ENCODE measurements at places on chromosomes 2 and 18.

GRCh38 chr2:113197347-113198047 is 23.7 kb downstream of the PSD4 start:
- no peak for DNase-seq

DNA sequence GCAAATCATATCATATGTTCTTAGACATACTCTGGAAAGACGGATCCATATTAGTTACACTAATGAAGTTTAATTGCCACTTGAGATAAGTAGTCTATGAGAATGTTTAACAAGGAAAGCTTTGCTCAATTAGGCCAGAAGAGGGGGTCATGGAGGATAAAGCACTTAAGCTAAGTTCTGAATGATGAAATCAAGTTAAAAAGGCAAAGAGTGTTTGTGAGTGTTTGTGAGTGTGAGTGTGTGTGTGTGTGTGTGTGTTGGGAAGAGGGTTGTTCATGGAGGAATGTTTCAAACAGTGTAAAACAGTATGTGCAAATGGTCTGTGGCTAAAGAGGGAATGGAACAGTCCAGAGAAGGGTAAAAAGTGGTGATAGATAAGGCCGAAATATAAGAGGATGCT is 360.9 kb downstream of the ERBB4 start:
- DNase-seq = no peak

DNA sequence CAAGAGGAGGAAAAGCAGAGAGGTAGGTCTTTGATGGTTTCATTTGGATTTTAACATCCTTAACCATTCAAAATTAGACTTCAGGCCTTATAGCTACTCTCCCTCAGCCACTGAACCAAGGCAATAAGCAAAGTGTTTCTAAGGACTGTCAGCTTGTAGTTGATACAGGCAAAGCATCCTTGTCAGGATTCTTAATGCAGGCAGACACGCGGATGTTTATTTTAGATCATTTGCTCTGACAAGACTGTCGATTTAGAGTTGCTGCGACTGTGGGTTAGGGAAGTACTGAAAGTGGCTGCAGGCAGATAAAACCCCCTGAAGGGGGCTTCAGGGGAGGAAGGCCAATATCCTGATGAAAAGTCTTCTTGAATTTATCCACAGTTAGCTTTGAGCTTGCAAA is 46.6 kb downstream of the CDH20 start:
- DNase-seq = no peak

- no peak for DNase-seq
Observed at GRCh38 chr2:185127412-185127811, 529.1 kb downstream of the ZNF804A start.

- no peak for DNase-seq
Observed at GRCh38 chr2:140747665-140748064, 1383.2 kb downstream of the LRP1B start.

GRCh38 chr2:224591220-224591619 is 6.1 kb upstream of the CUL3 start:
- no peak for DNase-seq

DNA sequence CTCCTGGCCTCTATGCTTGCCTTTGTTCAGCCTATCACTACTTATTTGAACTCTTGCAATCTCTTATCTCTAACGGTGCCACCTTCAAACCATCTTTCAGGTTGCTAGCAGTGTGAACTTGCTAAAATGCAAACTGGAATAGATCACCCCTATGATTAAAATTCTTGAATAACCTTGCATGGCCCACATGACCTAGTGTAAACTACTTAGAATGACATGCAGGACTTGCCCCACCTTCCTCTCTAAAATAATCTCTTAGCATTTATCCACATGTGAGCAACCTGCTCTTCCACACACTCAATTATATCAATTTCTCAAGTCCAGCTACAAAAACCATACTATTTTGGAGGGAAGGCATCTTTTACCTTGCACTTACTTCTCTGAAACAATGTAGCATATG is 137.6 kb downstream of the ETAA1 start:
- no peak for DNase-seq

DNA sequence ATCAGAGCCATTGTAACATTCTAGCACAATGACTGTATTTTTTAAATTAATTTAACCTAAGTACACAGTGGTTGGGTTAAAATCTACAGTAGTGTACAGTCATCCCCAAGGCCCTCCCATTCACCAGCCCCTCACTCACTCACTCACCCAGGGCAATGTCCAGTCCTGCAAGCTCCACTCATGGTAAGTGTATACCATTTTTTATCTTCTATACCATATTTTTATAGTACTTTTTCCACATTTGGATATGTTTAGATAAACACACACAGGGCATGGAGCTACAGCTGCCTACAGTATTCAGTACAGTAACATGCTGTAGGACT is 72.1 kb downstream of the COPS8 start:
- no peak for DNase-seq

- DNase-seq = no peak
Observed at GRCh38 chr2:231521443-231521842, 8.8 kb downstream of the NMUR1 start.

- DNase-seq = no peak
Observed at GRCh38 chr18:24764766-24765165, 304.3 kb downstream of the HRH4 start.

DNA sequence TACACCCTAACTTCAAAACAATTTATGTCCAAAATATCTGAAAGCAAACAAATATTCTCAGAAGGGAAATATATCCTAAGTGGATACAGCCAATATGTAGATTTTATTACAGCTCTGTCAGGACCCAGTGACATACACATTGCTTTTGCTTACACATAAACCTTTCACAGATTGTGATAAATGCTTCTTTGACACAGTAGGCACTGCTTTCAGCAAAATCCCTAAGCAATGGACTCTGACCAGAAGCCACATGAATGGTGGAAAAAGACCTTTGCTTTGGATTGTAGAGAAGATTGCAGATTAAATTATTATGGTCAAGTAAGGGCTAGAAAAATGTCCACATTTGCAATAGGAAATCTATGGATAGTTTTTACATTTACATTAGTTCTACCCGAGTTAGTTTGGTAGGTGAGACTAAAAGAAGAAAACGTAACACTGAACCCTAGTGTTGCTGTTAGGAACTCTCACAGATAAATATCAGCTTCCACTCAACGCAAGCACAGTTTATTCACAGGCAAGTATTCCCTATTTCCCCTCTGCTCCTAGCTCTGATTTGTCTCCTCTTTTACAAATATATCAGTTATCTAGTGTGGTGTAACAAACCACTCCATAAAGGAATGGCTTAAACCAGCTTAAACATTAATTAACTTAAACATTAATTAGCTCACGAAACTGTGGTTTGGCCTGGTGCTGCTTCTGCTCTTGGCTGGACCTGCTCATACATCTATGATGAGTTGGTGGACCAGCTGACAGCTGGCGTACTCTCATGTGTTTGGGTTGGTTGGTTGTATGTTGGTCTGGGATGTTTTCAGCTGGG is 23.6 kb upstream of the SERPINE2 start:
- DNase-seq = no peak

GRCh38 chr18:50468807-50469206 is 91.1 kb upstream of the MAPK4 start:
- DNase-seq = no peak

DNA sequence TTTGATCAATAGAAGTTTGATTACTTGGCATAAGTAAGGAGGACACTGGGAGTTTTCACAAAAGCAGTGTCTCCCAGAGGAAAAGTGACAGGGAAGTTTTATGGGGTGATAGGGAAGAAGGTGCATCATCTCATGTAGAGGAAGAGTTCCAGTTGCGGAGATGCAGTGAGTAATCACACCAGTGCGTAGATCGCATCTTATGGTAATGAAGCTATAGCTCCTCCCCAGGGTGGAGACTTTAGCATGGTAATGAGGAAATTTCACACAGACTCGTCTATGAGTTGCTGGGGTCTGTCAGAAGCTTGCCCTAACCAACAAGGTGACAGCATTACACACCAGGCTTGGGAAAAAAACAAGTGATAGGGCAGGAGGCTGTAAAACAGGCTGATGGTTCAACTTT is 49.0 kb downstream of the KYNU start:
- no peak for DNase-seq

DNA sequence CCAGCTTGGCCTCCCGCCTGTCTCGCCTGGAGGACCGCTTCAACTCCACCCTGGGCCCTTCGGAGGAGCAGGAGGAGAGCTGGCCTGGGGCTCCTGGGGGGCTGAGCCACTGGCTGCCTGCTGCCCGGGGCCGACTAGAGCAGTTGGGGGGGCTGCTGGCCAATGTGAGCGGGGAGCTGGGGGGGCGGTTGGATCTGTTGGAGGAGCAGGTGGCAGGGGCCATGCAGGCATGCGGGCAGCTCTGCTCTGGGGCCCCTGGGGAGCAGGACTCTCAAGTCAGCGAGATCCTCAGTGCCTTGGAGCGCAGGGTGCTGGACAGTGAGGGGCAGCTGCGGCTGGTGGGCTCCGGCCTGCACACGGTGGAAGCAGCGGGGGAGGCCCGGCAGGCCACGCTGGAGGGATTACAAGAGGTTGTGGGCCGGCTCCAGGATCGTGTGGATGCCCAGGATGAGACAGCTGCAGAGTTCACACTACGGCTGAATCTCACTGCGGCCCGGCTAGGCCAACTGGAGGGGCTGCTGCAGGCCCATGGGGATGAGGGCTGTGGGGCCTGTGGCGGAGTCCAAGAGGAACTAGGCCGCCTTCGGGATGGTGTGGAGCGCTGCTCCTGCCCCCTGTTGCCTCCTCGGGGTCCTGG is 3.7 kb upstream of the KHK start:
- DNase-seq = no peak

- no peak for DNase-seq
Observed at GRCh38 chr2:25335971-25336370, 5.8 kb downstream of the DNMT3A start.

GRCh38 chr2:172427256-172427989 is at the start of gene ITGA6:
ITGA6 (plus strand) TSS chr2:172427586.
- no peak for DNase-seq

DNA sequence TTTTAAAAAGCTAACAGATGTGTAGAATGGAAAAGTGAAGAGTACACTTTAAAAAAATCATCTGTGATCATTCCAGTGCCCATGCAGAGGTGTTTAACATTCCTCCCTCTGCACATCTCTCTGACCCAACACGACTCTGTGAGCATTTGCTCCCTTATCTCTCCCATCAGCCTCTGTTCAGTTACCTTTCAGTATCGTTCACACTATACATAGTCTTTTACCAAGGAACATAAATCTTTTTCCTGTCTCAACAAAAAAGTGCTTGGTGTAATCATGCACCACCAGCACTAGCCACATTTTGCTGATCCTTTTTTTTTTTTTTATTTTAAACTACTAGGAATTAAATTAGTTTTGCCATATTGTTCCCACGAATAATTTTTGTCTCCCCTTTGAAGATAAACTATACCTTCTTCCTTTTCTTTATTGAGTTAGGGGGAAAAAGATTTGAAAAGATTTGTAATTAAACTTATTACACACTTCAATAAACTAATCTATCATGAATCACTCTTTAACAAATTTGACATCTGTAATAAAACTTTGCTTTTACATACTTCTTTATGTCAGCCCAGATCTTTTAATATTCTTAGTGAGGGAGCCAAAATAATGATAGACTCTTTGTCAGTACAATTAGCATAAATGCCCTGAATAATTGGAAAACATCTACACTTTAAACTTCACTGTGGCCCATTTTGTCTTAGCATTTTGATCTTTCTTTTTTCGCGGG is 489.8 kb upstream of the FANCL start:
- no peak for DNase-seq

GRCh38 chr2:11342551-11343367 is 1.7 kb downstream of the ROCK2 start:
- DNase-seq = no peak

- no peak for DNase-seq
Observed at GRCh38 chr2:19041434-19042041, 316.9 kb downstream of the OSR1 start.

DNA sequence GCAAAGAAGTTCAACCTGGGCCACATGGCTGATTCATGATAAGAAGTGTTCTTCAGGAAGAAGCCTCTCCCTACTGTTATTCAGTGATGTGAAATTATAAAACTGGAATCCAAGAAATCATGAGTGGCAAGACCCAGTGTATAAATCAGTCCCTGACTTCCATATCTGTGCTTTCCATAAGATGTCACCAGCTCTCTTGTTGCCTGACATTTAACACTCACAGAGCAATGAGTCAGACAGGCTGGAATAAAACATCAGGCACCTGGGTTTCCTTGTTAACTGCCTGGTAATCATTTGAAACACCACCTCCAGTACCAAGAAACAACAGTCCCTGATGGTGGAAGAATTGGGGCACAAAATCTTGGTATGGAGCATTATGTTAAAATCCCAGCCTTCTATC is 76.1 kb downstream of the SCG2 start:
- DNase-seq = no peak

DNA sequence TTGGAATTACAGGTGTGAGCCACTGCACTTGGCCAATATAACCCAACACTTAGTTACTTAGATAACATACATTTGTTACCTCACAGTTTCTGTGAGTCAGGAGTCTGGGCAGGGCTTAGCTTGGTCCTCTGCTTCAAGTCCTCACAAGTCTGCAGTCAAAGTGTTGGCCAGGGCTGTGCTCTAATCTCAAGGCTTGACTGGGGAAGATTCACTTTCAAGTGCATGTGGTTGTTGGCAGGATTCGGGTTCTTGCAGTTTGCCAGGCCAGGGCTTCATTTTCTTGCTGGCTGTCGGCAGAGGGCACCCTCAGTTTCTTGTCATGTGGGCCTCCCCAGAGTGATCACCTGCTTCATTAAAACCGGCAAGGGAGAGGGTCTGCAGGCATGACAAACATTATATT is 103.7 kb downstream of the SLC4A3 start:
- no peak for DNase-seq

GRCh38 chr18:22840606-22841144 is 92.5 kb upstream of the RBBP8 start:
- no peak for DNase-seq
